Keratinocyte (primary cell): ENCODE measurements at places on chromosomes 3 and 15.
A peak's percentile ranks its signal among the peaks of the same experiment; 100 is the strongest.

- H3K4me3 ChIP-seq: no peak overlapping the region
- no peaks in the 10 kb centered on the region for H3K27me3 ChIP-seq
- DNase-seq: no peak
- H3K36me3 ChIP-seq: no peaks in the 10 kb centered on the region
- H3K27ac ChIP-seq: no peak overlapping the region
- no peaks in the 10 kb centered on the region for H3K4me1 ChIP-seq
Observed at GRCh38 chr15:48089702-48090101, 31.1 kb upstream of the SLC24A5 start.

DNA sequence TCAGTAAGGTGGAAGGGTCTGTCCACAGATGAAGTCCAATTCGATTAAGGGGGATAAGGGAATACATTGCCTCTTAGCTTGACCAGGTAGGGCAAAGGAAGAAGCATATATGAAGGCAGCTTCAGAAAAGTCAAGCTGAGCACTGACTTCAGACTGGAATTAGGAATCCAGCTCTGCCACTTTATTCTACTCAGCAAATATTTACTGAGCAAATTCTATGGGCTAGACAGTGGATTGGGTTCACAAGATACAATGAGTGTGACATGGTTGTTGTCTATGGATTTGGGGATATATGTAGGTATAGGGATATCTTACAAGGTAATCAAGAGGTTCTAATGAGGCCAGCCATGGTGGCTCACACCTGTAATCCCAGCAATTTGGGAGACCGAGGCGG, 526 bp downstream of the ADIPOQ start:
- no peaks in the 10 kb centered on the region for H3K36me3 ChIP-seq
- peaks cover 6% of the 10 kb centered on the region for H3K27me3 ChIP-seq

DNA sequence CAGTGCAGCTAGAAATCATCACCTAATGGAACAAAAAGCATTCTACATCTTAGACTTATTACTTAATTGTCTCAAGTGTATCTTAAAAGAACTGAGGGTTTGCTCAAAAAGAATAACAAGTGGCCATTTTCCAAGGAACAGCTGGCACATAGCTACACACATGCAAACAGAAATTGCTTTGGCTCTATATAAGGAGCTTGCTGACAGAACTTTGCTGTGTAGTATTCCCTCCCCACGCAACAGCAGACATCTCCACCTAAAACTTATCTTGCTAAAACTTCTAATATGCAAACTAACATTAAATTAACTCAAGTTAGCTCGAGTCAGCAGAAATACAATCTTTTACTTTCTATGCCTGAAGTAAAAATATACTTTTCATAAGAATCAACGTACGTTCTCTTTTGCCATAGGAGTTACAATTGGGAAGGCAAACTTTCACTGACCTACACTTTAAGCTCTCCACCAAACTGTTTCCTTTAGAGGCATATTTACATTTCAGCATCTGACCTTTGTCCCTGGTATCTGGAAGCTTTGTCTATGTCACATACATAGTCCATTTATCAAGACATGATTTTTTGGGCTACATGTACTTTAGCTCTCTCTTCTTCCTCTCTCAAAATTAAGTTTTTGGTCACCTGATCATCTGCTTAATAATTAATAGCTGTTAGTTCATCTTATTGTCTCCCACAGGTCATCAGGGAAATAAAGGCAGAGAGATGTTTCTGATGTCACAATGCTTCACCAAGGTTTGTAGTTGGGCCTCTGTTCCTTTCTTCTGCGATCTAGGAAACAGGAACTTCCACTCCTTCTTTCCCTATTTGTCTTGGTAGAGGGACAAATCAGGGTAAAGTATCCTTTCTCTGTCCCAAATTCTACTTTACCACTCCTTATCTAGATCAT, 163.4 kb upstream of the AGTR1 start:
- H3K27me3 ChIP-seq: no peaks in the 10 kb centered on the region
- H3K4me1 ChIP-seq: no peaks in the 10 kb centered on the region
- no peak for DNase-seq
- H3K4me3 ChIP-seq: no peak overlapping the region
- H3K36me3 ChIP-seq: no peaks in the 10 kb centered on the region

DNA sequence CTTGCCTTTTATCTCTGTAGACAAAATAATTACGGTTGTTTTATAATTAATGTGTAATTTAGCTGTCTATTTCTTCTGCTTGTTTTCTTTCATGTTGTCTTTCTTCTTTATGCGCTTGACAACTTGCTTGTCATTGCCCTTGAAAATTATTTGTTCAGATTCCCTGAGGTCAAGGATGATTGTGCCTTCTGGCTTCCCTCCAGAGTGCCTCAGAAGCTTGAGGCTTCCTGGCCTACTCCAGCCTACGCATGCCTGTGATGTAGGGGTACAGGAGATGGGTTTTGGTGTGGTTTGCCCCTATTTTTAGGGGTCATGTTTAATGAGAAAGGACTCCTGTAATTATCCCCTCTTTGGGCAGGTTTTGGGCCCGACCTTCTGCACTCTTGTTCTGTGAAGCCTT, 231.5 kb downstream of the SV2B start:
- no peaks in the 10 kb centered on the region for H3K4me1 ChIP-seq
- no peak overlapping the region for H3K4me3 ChIP-seq
- H3K36me3 ChIP-seq: no peaks in the 10 kb centered on the region
- no peak overlapping the region for H3K27ac ChIP-seq
- no peaks in the 10 kb centered on the region for H3K27me3 ChIP-seq

GRCh38 chr15:92780843-92781242, 119.3 kb upstream of the CHD2 start:
- no peaks in the 10 kb centered on the region for H3K4me1 ChIP-seq
- no peak overlapping the region for H3K4me3 ChIP-seq
- H3K27ac ChIP-seq: no peak overlapping the region
- H3K36me3 ChIP-seq: no peaks in the 10 kb centered on the region
- no peaks in the 10 kb centered on the region for H3K27me3 ChIP-seq

- H3K4me1 ChIP-seq: no peaks in the 10 kb centered on the region
- no peaks in the 10 kb centered on the region for H3K36me3 ChIP-seq
- H3K4me3 ChIP-seq: no peak overlapping the region
- no peak overlapping the region for H3K27ac ChIP-seq
- H3K27me3 ChIP-seq: peaks cover 9% of the 10 kb centered on the region
- no peak for DNase-seq
Observed at GRCh38 chr15:77650265-77650664, 17.6 kb upstream of the LINGO1 start.

DNA sequence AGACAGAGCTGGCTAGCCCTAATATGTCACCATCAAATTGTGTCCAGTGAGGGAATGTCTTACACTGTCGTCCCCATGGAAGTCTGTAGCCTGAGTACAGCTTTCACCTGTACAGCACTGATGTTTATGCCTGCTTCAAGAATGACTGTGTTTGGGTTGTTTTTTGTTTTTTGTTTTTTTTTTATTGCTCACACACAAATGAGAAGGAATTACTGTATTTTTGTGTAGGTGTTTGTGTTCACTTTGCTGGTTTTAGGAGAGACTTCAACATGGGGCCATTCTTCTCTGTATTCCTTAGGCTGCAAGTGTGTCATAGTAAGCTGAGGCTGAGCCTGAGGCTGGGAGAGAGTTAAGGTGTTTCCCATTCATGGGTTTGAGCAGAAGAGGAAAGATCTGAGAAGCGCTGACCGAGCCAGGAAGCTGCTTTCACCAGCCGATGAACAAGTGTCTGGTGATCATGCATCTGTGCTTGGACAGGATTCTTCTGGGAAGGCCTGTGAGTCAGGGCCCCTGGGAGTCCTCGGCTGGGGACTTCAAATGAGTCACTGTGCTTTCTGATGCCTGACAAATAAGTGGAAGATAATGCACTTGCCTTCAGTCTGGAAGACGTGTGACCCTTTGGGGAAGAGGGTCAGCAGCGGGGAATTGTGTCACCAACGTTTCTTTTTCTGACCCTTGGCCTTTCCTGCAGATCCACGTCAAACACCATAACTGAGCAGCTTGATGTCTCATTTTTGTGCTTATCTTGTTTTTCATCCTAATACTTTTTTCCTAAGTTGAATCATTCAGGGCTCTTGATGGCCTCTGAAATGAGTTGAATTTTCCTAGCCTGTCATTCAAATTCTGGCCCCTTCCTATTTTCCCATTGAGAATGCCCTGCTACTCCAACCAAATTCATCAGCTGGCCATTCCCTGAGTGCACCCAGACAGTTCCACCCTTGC, 36.7 kb upstream of the ZBTB38 start:
- no peak overlapping the region for H3K4me3 ChIP-seq
- peak; percentile 49 for DNase-seq
- peaks cover 6% of the 10 kb centered on the region for H3K4me1 ChIP-seq
- H3K27ac ChIP-seq: no peak overlapping the region

DNA sequence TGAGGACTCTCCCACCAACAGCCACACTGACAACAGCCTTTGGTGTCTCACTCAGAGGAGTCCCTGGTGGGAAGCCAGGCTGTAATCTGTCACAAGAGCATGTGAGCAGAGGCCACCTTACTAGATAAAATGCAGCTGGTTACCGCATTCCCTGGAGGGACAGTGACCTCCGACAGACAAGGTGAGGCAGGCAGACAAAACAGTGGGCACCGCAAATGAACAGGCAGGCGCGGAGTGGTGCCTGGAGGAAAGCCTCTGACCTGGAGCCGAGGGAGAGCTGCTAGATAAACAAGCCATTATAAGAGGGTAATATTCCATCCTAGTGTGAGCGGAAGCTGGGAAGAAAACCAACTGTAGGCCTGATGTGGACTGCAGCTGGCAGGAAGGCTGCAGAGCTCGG, 736.4 kb downstream of the FHIT start:
- no peaks in the 10 kb centered on the region for H3K27me3 ChIP-seq
- no peaks in the 10 kb centered on the region for H3K4me1 ChIP-seq
- no peak overlapping the region for H3K4me3 ChIP-seq
- no peak overlapping the region for H3K27ac ChIP-seq
- DNase-seq: no peak
- no peaks in the 10 kb centered on the region for H3K36me3 ChIP-seq

- H3K4me3 ChIP-seq: no peak overlapping the region
- peaks cover 24% of the 10 kb centered on the region for H3K36me3 ChIP-seq
Observed at GRCh38 chr3:69196876-69197275, 74.5 kb upstream of the LMOD3 start.

DNA sequence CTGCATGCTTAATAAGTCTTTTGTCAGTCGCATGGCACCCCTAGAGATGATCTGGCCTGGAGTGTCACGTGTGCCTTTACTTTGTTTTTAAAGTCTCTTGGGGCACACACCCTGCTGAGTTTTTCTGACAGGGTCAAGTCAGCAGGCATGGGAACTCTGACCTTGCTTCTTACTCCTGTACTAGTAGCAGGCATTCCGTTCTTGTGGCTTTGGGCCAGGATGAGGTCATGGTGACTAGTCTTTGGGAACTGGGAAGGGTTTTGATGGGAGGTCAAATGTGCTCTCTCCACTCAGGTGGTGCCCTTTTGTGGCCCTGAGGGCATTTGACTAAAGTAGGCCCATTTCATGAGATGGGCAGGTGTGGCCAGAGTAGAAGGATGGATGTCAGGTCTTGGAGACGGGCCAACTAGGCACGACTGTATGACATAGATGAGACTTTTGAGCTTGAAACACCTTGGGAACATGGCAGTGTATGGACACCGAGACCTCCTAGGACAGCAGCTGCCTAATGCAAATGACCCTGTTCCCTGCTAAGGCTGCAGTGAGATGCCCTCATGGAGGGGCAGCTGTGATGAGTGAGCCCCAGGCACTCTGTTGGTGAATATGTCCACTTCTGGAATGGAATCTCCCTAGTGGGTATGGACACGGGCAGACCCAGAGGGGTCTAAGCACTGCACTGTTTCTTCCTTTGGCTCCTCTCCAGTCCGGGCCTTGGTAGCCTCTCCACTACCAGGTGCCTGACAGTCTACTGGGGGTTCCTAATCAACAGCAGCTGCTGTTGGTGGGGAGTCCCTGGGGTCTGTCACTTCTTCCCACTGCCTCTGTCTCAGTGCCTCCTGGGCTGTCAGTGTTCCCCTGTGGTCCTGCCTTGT, 16.4 kb downstream of the SRPRB start:
- H3K27ac ChIP-seq: no peak overlapping the region
- H3K27me3 ChIP-seq: no peaks in the 10 kb centered on the region
- H3K4me1 ChIP-seq: peaks cover 29% of the 10 kb centered on the region
- H3K4me3 ChIP-seq: no peak overlapping the region
- peak; percentile 73 for DNase-seq
- peaks cover 36% of the 10 kb centered on the region for H3K36me3 ChIP-seq

- no peaks in the 10 kb centered on the region for H3K36me3 ChIP-seq
- H3K4me1 ChIP-seq: no peaks in the 10 kb centered on the region
- no peaks in the 10 kb centered on the region for H3K27me3 ChIP-seq
- H3K27ac ChIP-seq: no peak overlapping the region
- no peak for DNase-seq
Observed at GRCh38 chr15:25175033-25175788, 220.4 kb downstream of the SNRPN start.
